ENCODE measurements at places on chromosomes 7 and 10. TPM values are rescaled to one million over a fixed set of nuclear protein-coding genes. Genes with fewer than 3 reads are reported as not detected.

The ADAM8 gene
- 4.3 TPM for total RNA-seq

The OR13A1 gene
- total RNA-seq = not detected

The NPFFR1 gene
- not detected for total RNA-seq

The DLD gene
- total RNA-seq = 78.6 TPM

The SLC29A3 gene
- 15.3 TPM for total RNA-seq

The FZD8 gene
- total RNA-seq = 8.7 TPM

The INSIG1 gene
- 21.3 TPM for total RNA-seq

The BMI1 gene
- 33.0 TPM for total RNA-seq

The TNS3 gene
- 77.4 TPM for total RNA-seq

The SLC16A12 gene
- total RNA-seq = not detected

The LRRC61 gene
- not detected for total RNA-seq

The POM121L12 gene
- total RNA-seq = not detected

The CDNF gene
- total RNA-seq = 1.1 TPM

The CTAGE15 gene
- not detected for total RNA-seq

The NEUROD6 gene
- not detected for total RNA-seq

The RNF32 gene
- 0.87 TPM for total RNA-seq

The ETV1 gene
- 3.0 TPM for total RNA-seq

The LMOD2 gene
- not detected for total RNA-seq

The CDK14 gene
- total RNA-seq = 0.14 TPM

The WIPF3 gene
- total RNA-seq = 0.57 TPM

The URGCP gene
- total RNA-seq = 28.6 TPM

The C10orf143 gene
- 1.2 TPM for total RNA-seq

The OR2A5 gene
- not detected for total RNA-seq

The NCF1 gene
- total RNA-seq = 0.08 TPM

The SFR1 gene
- total RNA-seq = 15.7 TPM

The FAM25C gene
- not detected for total RNA-seq

The COL13A1 gene
- 0.33 TPM for total RNA-seq

The OR2A7 gene
- not detected for total RNA-seq

The HMX2 gene
- total RNA-seq = 0.15 TPM
